ENCODE measurements at places on chromosomes 2 and 18. TPM values are rescaled to one million over a fixed set of nuclear protein-coding genes. Genes with fewer than 3 reads are reported as not detected.

Gene CDCA7
- total RNA-seq: 5.4 TPM

GRCh38 chr18:65265761-65266160, 485.1 kb upstream of the CDH7 start:
- DNase-seq: no peak

DNA sequence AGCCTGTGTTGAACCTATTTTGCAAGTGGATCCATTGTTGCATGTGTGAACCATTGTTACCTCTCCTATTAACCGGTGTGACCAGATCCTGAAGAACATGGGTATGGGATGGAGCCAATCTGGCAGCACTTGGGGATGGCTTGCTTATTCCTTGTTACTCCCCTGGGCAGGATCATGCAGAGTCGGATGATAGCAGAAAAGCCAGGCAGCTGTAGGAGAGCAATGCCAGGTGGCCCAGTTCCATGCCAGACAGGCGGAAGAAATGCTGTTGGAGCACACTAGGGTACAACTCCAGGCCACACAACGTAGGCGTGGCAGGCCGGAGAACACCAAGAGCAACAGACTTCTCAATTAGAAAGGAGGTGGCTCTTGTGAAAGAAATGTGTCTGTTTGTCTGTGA, 16.3 kb upstream of the MYO1B start:
- peak; percentile 92 for DNase-seq

Gene PLCL1
- total RNA-seq: 3.7 TPM

Gene REEP1
- 1.1 TPM for total RNA-seq

GRCh38 chr2:73107211-73107926, 5.4 kb downstream of the RAB11FIP5 start:
- no peak for DNase-seq

DNA sequence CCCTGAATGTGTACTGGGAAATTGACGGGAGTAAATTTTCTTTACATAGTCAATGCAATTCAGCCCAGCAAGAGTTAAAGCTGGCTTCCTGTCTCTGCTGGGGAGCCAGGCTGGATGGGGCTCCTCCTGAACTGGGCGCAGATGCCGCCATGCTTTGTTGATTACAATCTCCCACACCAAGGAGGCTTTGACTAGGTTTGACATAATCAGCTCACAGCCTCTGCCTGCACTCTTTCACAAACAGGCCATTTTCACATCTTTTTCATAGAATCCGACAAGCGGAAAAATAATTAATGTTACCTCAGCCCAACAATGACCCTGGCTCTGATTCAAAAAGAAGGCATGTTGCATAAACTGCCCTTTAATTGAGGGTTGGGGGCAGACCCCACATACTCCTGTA, 54.3 kb downstream of the FOXI3 start:
- DNase-seq: no peak

- no peak for DNase-seq
Observed at GRCh38 chr2:150341982-150342680, 145.3 kb downstream of the RND3 start.

- no peak for DNase-seq
Observed at GRCh38 chr2:98658816-98659490, 50.6 kb downstream of the UNC50 start.

Gene KDM3A
- 98.7 TPM for total RNA-seq

Data from lower leg skin (tissue), 4 donors.